Stimulated activated CD8-positive, alpha-beta memory T cell treated with anti-CD3 and anti-CD28 coated beads, Interleukin-12 subunit alpha, Interleukin-12 subunit beta, amount 100 ng/mL, for 1 hour (primary cell): ENCODE measurements at places on chromosomes 11 and 22.

DNA sequence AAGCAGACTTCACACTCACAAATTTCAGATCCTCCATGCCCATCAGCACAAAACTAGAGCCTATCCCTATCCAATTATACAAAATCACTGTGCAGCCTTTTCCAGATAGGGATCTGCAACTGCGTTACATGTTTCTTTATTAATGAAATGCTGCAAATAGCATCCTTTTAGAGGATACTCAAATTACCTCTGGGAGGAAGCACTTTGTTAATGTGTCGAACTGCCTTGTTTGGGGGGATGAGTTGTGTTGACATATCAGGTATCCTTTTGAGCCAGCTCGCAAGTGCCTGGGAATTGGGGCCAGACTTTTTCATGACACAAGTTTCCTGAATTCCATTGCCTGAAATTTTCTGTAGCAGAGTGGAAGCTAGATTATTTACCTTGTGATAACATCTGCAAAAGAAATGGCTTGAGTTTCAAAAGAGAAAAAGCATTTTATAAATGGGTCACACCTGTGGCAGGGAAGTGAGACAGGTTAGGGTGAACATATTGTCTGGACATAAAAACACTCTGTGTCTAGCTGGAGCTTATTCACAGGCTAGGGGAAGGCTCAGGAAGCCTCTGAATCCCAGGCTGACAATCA, 299.1 kb upstream of the MTNR1B start:
- no peak for DNase-seq

- DNase-seq: no peak
Measured at GRCh38 chr22:48712558-48713271, 1115.0 kb downstream of the BRD1 start.

GRCh38 chr11:124202951-124203350, 19.8 kb downstream of the OR10D3 start:
- DNase-seq: no peak

DNA sequence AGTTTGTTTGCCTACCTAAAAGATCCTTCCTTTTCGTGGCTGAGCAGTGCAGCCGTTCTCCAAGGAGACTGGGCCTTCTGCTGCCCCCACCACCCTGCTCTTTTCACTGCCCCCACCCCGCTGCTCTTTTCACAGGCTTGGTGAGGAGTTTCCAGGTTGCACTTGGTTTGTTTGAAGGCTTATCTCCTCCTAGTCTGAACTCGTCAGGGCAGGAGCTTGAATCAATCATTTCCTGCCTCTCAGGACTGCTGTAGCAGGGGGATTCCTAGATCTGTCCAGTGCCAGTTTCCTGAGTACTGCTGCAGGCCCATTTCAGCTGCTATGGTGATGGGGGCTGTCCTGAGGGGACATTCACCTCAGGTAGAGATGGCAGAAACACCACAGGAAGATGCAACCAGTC, 10.0 kb downstream of the MED15 start:
- no peak for DNase-seq

DNA sequence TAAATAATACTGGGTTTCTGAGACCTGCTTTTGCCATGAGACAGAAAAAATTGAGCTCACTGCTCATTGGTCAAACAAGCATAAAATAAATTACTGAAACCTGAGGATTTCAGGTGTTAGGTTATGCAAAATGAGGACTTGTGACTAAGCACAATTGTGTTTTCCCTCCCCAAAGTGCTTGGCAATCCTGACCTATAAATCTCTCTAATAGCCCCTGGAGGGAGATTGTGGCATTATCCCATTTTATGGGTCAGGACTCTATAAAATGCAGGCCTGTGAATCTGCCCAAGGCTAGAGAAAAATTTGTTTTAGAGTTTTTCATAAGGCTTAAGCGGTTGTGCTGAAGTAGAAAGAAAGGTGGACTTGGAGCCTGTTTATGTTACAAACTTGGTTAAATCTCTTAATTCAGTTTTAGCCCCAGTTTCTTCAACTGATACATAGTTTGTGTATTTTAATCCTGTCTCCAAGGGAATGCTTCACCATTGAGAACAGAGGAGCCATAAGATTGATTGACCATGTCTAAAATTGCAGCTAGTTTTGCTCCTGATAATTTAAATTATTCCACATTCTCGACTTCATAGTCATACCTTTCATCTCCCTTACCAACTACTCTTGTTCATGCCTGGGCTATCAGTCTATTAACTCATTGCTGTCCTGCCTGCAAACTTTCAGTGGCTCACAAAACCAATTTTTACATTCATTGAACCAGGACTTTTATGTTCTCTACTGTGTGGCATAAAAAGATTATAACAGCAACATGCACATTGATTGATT, 63.6 kb upstream of the LRRC4C start:
- DNase-seq: no peak

DNA sequence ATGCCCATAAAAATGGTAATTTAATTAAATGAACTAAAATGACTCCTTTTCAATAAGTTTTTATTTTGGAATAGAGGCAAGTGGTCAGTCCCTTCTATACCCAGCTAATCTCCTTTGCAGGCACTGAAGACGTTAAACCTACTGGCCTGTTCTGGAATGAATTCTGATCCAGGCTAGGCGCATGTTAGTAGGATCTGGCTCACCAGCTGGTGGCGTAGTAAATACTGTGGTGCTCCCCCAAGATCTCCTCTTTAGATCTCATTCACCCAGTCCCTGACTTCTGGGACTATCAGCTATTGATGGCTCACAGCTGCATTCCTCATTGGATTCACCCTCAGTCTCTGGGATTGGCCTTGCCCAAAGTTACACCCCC, 173.7 kb upstream of the DDI1 start:
- no peak for DNase-seq

GRCh38 chr22:27273436-27273835, 528.1 kb downstream of the MN1 start:
- no peak for DNase-seq

DNA sequence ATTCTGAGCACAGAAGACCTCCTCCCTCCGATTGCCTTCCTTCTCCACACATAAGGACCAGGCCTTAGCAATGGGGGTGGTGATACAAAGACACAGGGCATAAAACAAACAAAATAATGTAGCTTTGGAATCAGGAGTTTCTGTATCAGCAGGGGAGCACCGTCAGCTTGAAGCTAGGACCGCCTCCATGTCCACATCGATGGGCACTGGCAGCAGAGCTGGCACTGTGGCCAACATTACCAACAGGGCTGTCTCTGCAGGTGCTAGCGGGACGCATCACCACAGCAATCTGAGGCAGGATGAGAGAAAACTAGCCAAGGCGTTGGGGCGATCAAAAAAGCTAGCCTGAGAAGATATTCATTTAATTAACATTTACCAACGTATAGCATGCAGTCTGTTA, 201.4 kb downstream of the MAML2 start:
- no peak for DNase-seq

DNA sequence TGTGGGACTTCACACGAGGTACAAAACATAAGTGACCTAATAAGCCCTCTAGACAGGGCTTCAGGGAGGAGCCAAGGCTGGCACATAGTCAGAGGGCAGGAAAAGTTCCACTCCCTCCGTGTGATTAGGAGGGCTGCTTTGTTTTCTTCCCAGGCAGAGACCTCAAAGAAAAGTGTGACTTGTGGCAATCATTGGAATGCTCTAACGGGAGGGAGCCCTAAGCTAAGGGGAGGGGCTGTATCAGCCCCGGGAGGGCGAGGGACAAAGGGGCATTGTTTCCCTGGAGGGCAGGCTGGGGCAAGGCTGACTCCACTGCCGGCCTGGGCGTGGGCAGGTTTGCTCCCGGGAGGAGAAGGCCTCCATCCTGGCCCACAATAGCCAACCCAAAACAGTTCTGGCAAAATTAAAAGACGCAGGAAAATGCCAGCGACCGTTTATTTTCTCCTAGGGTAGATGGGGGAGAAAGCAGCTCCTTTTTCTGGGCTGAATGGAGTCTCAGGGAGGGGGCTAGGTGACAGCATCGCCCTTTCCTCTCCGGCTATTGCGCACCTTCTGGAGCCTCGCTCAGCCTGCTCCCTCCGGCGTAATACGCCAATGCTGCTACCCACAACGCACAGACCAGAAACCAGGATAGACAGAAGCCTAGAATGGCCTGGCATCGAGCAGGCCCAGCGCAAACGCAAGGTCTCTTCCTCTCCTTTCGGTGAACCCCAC, 60.2 kb downstream of the ENDOD1 start:
- DNase-seq: no peak

- DNase-seq: no peak
Measured at GRCh38 chr11:73324665-73325035, 16.6 kb downstream of the ARHGEF17 start.

GRCh38 chr22:37416827-37417226, 10.5 kb downstream of the ELFN2 start:
- DNase-seq: no peak

DNA sequence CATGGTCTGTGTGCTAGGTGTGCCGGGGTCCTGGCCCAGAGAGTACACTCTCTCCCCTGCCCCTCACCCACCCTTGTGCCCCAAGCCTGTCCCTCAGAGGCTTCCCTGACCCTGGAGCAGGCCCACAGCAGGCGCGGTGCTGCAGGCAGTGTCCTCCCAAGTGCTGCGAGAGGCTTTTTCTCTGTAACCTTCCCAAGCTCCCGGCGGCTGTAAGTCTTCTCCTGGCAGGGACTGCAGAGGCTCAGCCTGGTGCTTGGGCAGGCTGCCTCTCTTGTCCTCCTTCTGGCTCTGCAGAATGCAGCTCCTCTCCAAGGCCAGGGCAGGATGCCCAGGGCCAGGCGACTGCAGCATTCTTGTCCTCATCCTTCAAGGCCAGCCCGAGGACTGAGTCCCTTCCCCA, 15.9 kb downstream of the RFPL1 start:
- DNase-seq: no peak

GRCh38 chr11:26134481-26135355, 197.2 kb upstream of the ANO3 start:
- DNase-seq: no peak

DNA sequence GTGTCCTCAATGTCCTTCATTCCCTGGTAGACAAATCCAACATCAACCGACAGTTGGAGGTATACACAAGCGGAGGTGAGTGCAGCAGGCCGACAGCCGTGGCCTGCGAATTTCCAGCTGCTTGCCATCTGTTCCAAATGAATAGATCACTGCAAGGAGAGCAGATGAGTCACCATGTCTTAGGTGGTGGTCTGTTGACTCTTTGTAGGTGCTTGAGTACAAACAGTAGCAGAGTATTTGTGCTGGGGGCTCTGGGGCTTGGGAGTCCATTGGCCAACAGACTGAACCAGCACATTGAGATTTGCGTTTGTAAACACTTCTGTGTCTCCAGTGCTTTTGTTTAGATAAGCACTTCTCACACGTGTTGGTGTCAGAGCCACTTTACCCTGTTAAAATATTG, 21.1 kb downstream of the EIF3L start:
- no peak for DNase-seq

DNA sequence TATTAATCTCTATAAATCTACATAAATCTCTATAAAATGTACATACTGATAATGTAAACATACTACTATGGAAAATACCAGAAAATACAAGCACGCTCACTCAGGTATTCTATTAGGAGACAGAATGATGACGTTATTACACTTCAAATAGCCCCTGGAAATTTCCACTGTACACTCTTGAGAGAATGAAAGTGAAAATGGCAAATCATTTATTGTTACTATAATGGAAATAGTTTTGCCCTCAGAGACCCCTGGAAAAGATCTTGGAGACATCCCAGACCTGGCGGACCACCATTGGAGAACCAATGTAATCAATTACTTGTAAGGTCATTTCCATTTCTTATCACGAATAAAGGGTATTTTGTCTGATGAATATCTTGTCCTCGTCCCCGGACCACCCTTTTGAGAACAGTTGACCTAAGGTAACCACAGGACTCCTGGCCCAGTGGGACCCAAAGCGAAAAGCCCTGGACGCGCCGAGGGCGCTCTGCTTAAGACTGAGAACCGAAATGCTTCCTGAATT, 509 bp upstream of the PRRG4 start:
- DNase-seq: no peak

DNA sequence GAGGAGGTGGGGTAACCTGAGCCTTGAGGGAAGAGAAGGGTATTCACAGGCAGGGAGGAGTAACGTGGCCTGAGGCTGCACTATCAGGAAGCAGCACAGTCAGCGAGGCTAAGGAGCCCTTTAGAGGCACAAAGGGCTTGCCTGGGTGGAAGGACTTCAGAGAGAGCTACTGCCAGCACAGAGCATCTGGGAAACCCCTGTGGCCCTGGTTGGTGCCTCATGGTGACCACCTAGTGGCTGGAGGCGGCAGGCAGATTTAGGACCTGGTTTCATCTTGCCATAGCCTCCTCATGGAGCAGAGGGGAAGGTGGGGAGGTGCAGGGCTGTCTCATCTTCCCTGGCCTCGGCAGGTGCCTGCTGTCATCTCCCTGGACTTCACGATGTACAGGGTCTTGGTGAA, 64.5 kb downstream of the MPPED1 start:
- DNase-seq: no peak

- DNase-seq: no peak
Measured at GRCh38 chr11:129861702-129862522, 33.5 kb downstream of the NFRKB start.

DNA sequence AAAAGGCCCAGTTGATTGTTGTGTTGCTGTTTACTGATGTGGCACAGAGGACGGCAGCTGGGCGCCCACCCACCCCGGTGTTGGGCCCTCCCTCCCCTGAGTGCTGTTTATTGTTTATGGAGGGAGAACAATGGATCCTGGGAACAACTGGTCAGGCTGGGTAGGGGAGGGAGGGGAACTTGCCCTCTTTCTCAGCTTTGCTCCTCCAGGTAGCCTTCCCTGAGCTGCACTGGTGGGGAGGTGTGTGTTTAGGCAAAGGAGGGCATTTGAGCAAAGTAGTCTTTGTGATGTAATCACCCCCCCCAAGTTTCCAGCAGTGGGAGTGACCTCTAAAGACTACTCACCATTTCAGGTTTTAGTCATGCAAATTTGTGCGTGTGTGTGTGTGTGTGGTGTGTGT, 1035.3 kb downstream of the NTM start:
- no peak for DNase-seq

DNA sequence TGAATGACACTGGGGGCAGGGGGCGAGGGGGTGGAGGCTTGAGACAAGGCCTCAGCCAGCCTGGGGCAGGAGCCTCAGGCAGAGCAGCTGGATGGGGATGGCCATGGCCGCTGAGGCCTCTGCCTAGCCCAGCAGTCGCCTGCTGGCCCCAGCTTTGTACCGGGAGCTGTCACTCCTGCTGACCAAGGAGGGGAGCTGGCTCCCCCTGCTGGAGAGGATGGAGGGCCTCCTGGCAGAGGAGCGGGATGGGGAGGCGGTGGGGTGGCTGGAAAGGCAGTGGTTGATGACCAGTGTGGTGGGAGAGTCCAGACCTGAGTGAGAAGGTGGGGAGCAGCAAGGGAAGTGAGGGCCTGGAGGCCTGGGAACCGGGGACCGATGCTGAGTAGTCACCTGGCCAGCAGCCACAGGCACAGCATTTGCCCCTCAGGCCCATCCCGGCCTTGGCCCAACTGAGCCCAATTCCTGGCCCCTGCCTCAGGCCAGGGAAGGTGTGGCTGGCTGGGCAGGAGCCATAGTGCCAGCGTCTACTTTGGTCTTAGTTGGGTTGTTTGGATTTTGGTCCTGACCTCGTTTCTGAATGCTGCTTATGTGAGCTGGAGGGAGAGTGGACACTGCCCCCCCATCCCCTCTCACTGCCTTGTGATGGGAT, 6.0 kb upstream of the SUSD2 start:
- DNase-seq: peak; percentile 40
